ELF-1 (cell line): ENCODE measurements at places on chromosomes 16 and 17.

GRCh38 chr17:21164216-21164615, 37.5 kb downstream of the DHRS7B start:
- DNase-seq: no peak

DNA sequence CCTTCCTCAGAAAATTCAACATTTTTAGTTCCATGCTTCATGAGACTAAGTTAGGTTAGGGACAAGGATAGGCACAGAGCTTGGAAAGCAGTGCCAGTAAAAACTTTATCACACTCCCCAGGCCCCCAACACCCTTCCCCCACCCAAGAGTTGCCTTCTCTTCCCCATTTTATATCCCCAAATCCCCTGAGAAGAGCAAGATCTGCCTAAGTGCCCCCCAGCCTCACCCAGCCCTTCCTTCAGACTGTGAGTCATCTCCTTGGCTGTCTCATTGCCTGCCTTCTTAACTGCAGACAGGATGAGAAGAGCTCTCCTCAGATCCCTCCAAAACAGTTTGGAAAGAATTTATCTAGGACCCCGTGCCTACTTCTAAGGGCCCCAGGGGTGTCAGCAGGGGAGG, 55.8 kb downstream of the NEUROD2 start:
- DNase-seq: no peak

DNA sequence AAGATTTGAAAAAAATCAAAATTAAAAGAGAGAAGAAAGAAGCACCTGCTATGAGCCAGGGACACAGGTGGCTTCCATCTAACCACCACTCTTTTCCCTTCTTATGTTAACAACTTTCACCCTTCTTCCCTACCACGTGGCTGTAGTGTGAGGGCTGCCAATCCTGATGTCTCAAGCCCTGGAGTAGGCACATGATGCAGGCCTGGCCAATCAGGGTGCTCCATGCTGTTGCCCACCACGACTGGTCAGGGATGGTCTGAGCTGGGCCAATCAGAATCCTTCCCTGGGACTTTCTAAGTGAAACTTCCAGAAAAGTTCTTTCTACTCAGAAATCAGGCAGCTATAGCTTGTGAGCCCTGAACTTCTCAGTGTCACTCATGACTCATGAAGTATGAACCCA, 140.7 kb downstream of the SDK2 start:
- no peak for DNase-seq

GRCh38 chr17:6638046-6638908, 2.2 kb downstream of the KIAA0753 start:
- DNase-seq: no peak

GRCh38 chr16:57167953-57168352, 17.9 kb downstream of the PSME3IP1 start:
- DNase-seq: no peak

- DNase-seq: no peak
These were observed 244.6 kb upstream of the MAF start for GRCh38 chr16:79845033-79845733.
